IPS-NIHi11 (cell line): ENCODE measurements at places on chromosomes 13 and 19.

- no peak for DNase-seq
These were observed 1538.2 kb downstream of the UQCRFS1 start for GRCh38 chr19:27674701-27675100.

GRCh38 chr19:47896773-47897172 is 10.7 kb upstream of the SULT2A1 start:
- DNase-seq, result no peak

- peak; percentile 76 for DNase-seq
These were observed 337 bp upstream of the FXYD7 start for GRCh38 chr19:35142606-35143230.

- DNase-seq, result no peak
These were observed 89.1 kb downstream of the CAB39L start for GRCh38 chr13:49354719-49355118.

- no peak for DNase-seq
These were observed 4.9 kb downstream of the ZNF878 start for GRCh38 chr19:12047868-12048267.

DNA sequence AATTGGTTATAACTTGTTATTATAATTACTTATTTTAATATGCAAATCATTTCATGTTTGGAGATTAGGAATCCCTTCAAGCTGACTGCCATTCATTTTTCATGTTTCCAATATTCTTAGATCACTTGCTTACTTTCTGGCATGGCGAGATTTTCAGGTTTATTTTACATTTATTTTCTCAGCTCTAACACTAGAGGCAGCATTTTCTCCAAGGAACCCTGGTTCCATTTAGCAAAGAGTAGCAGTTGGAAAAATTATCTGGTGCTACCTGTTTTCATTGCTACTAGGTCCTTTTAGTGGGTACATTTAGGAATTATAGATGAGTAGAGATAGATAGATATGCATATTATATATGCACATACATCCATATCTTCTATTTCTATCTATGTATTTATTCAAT is 90.9 kb upstream of the TRPC4 start:
- no peak for DNase-seq

- DNase-seq, result no peak
These were observed 482 bp downstream of the ARHGAP45 start for GRCh38 chr19:1067341-1067957.

DNA sequence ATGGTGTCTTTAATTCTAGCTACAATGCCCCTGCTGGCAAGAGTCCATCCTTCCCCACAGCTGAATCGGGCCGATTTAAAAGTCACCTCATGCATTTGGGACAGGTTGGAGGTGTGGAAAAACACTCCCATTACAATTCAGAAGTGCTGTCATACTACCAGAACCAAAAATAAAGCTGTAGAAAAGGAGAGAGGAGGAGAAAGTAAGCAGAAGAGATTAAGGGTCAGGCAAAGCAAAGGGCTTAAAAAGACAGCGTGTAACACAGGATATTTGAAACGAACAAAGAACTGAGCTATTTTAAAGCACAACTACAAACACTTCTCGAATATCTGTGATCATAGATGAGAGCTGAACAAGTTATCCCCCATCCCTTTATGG is 90.4 kb downstream of the FGF14 start:
- DNase-seq, result no peak

DNA sequence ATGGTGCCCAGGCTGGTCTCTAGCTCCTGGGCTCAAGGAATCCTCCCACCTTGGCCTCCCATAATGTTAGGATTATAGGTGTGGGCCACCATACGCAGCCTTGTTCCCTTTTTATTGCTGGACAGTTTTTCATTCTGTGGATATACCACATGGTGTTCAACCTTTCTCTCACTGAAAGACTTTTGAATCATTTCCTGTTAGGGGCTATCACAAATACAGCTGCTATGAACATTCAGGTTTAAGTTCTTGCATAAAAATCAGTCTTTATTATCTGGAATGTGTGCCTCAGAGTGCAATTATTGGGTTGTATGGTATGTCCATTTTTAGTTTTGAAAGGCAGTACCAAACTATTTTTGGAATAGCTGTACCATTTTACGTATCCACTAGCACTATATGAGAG is 647.2 kb downstream of the LIG4 start:
- no peak for DNase-seq

GRCh38 chr13:35479038-35479492 is 2.6 kb upstream of the MAB21L1 start:
- peak; percentile 11 for DNase-seq

DNA sequence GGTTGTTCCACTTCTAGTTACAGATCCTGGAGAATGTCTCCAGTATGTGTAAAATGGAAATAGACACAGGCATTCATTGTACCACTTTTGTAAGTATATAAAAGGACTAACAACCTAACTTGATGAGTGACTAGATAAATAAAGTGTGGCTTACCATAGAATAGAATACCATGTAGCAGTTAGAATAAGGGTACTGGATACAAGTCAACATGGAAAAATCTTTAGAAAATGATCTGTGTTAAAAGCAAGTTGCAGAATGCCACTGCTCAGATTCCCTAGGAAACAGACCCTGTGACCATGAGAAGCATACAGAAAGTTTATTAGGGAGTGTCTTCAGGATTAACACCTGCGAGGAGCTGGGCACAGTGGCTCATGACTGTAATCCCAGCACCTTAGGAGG is 25.9 kb upstream of the RNASEH2B start:
- DNase-seq, result no peak

DNA sequence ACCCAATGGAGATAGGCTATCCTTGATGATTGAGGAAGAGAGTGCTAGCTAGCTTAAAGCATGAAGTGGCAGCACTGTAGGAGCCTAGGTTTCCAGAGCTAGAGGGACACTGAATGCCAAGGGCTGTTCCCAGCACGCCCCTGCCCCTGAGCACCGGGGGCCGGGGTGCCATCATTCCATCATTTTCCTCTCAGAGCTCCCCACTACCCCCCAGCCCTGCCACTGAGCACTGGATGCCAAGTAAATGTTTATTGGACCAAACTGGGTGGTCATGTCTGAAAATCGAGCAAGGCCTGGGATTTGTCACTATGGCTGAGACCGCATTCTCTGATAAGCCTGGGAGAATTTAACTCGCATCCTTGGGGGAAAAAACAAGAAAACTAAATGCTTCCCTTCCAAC is 142.8 kb downstream of the STK24 start:
- no peak for DNase-seq

DNA sequence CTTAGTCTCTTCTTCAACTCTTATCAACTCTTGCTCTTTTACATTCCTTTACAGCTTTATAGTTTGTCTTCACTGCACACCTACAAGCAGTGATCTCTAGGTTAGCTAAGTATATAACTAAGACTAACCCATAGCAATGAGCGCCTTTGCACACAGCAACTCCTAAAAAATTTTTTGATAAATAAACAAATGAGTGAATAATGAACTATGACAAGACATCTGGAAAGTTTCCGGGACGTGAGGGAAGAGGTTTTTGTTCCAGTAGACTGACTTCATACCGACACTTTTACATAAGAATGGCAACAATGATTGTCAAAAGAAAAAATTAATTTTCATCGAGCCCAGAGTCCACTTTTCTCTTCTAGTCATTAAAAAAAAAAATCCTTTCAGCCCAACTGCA is 98.3 kb downstream of the ELF1 start:
- no peak for DNase-seq

DNA sequence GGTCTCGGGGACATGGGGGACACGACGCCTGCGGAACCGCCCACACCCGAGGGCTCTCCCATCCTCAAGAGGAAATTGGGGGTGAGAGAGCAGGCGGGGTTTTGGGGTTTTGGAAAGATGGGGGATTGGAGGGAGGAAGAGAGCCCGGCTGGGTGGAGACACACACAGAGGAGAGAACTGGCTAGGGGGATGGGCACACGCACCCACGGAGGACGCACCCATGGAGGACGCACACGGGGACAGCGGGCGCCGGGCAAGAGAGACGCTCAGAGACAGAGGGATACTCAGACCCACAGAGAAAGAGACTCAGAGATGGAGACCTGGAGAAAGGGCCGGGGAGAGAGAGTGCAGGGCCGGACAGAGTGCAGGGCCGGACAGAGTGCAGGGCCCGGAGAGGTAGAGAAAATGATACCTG is 52.1 kb downstream of the MAP4K1 start:
- no peak for DNase-seq
